ENCODE measurements at places on chromosomes 3 and 15. TPM values are rescaled to one million over a fixed set of nuclear protein-coding genes. Genes with fewer than 3 reads are reported as not detected.

PSMA4 gene
- 285 TPM for total RNA-seq

SLC9C1 gene
- total RNA-seq: 0.23 TPM

SCG5 gene
- 0.84 TPM for total RNA-seq

PRC1 gene
- 142 TPM for total RNA-seq

GORASP1 gene
- total RNA-seq: 42.2 TPM

KCTD6 gene
- total RNA-seq: 9.2 TPM

ETV5 gene
- 18.6 TPM for total RNA-seq

PCOLCE2 gene
- 1.1 TPM for total RNA-seq

FRMD5 gene
- 17.4 TPM for total RNA-seq

CDC25A gene
- total RNA-seq: 35.5 TPM

TRPC1 gene
- 8.3 TPM for total RNA-seq

FEM1B gene
- 41.0 TPM for total RNA-seq

DNA sequence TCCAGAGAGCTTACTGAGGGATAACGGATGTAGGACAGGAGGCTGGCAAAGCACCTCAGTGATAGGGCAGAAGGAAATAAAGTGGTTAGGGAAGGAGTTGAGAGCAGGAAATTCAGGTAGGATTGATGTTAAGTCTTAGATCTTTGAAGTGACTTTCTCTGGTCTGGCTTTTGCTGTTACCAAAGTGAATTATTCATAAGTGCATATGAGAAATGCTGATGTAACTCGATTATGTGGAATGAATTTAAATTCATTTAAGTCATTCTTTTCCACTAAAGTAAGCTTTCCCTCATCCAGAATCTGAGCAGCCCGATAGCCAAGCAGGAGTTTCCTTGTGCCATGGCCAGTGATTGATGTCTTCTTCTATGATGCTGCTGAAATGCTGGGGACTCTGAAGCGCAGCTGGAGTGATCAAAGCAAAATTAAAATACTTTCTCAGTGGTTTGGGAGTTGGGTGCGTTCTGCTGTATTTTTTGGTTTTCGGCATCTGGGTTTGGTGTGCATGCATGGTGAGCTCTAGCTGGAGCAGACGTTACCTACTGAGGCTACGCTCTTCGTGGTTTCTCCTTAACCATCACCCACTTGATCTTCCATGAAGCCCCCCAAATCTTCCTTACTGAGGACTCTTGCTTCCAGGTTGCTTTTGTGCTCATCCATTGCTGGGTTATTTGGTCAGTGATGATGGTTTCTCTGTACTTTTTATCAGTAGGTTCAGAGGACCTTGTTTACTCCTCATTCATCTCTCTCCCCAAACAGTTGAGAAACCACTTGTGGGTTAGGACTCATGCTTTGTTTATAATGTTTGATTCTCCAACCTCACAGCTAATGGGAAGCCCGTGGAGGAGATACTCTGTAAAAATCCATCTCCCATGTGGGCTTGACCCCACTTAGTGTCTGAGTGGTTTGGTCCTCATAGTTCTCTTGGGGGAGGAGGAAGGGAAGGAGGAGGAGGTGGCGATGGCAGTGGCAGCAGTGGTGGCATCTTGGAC lies 72.5 kb downstream of the IGF1R start:
- DNase-seq: no peak

GRCh38 chr3:113354307-113354706 lies 87.0 kb downstream of the CFAP44 start:
- DNase-seq: no peak

DNA sequence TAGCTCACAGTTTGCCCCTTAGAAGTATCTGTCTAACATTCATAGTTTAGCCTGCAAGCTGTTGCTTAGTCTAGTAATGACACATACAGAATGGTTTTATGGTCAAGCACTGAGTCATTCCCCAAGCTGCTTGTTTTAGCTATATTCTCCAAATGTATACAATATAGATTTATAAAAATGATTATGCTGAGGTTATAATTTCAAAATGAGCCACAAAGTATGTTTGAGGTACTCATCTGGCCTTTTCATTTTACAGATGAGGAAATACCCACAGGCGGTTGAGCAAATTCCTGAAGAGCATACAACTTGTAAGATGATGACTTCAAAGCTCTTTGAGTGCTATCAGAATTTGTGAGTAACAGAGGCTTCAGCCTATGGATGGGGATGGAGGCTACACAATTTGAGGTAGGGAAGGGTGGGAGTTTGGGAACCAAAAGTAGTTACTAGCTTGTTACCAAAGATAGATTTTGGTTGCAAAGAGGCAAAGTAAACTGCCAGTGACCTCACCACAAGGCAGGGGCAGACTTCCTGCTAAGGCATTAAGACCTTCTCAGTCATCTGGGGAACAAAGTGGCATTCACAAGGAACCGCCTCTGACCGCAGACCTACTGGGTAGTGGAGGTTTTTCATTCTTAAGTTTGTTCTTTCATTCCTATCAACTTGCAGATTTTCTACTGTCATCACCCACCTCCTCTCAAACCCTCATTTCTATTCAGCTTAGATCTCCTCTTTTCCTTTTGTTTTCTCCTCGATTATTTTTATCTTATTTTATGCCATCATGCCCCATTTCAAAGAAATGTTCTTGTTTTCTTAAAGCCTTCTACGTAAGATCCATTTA lies 257.2 kb upstream of the NECTIN3 start:
- no peak for DNase-seq

DNA sequence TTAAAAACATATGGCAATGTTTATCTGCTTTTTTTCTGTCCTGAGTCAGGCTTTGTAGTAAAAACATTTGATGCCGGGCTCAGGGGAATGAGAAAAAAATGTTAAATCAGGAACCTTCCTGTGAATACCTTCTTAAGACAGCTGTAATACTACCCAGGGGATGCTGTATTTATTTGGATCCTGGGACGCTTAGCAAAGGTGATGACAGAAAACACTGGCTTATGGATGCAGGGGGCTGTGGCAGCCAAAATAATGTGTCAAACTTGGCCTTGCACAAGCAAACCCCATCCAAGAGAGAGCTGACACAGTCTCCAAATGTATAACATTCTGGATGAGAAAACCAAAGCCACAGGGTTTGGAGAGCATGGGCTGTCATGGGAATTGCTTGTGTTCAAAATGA lies 438.2 kb upstream of the PROK2 start:
- DNase-seq: no peak

DNA sequence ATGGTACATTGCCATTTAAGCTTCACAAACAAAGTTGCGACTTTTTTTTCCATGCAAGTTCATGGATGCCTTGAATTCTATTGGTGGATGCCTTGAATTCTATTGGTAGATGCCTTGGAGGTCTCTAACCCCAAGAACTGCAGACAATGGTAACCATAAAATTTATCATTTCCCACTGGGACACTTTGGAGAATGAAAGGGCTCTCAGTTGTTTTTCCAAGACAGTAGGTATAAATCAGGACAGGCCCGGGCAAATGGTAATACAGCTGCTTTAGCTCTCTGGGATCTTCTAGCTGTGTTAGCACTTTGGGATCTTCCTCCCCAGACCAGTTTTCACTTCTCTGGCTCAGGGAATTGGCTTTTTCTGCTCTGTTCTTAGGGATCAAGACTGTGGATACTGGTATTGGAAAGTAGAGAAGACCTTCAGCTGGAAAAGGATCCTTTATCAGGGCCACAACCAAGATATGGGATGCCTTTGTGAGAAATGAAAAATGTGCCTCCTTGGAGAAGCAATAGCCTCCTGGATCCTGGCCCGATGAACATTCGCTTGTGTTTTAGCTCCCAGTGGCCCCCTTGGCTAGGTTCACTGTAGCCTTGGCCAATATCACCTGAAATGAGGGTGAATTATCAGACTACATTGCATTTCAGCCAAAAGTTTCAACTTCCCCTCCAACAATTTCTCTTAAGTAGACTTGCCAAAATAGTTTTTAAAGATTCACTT lies 8.3 kb downstream of the LRRC3B start:
- no peak for DNase-seq

GRCh38 chr3:107752202-107752990 lies 229.6 kb downstream of the BBX start:
- no peak for DNase-seq

GRCh38 chr15:64731805-64732151 lies 43.6 kb downstream of the RBPMS2 start:
- DNase-seq: no peak

GRCh38 chr3:49607796-49608195 lies 53.5 kb downstream of the BSN start:
- DNase-seq: no peak

GRCh38 chr15:61097852-61098251 lies 131.2 kb downstream of the RORA start:
- DNase-seq: no peak

GRCh38 chr3:78905700-78906099 lies 862.1 kb downstream of the ROBO1 start:
- DNase-seq: no peak

GRCh38 chr3:37054370-37054769 lies 61.1 kb downstream of the MLH1 start:
- DNase-seq: no peak

- DNase-seq: no peak
Measured at GRCh38 chr3:30170681-30171438, 435.5 kb upstream of the TGFBR2 start.

GRCh38 chr3:46214751-46215352 lies 6.7 kb upstream of the CCR1 start:
- DNase-seq: no peak

DNA sequence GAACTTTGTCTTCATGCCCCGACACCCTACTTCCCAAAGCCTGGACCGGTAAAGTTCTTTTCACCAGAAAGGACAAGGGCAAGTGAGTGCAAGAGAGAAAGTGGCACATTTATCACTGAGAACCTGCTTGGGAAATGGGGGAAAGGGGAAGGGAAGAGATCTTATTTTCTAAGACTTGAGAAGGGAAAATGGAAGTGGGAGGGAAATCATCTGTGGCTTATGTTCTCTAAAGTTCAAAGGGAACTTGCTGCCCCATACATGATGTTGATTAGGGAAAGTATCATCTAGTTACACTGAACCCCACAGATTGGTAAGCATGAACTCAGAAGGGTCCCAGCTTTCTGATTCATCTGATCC lies 199.5 kb upstream of the LPP start:
- no peak for DNase-seq

DNA sequence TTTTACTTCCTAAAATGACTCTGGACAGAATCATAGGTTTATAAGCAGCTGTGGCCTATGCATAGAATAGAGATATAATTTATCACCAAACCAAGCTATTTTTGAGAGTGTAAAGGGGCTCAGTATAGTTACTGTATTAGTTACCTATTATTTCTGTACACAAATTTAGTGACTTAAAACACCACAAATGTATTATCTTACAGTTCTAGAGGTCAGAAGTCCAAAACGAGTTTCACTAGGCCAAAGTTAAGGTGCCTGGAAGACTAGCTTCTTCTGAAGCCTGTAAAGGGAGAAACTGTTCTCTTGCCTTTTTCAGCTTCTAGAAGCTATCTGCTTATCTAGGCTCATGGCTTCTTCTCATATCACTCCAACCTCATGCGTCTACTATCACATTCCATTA lies 30.1 kb downstream of the CCDC54 start:
- DNase-seq: no peak

GRCh38 chr3:150061288-150062024 lies 90.8 kb upstream of the PFN2 start:
- no peak for DNase-seq

DNA sequence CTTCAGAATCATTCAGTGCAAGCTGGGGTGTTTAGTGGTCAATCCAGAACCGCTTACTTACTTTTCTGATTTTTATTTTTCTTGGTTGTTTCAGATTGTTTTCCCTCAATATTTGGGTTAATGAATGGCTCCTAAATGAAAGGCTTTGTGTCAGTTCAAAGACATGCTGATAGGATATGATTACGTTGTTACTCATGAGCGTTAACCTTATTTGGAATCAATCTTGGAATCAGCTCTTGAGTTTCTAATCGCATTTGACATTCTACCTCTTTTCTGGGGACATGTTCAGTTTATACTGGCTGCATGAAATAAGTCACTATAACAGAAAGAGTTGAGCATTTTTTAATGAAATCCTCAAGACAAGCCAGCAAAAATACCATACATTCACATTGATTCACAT lies 50.2 kb downstream of the ATP11B start:
- DNase-seq: no peak

DNA sequence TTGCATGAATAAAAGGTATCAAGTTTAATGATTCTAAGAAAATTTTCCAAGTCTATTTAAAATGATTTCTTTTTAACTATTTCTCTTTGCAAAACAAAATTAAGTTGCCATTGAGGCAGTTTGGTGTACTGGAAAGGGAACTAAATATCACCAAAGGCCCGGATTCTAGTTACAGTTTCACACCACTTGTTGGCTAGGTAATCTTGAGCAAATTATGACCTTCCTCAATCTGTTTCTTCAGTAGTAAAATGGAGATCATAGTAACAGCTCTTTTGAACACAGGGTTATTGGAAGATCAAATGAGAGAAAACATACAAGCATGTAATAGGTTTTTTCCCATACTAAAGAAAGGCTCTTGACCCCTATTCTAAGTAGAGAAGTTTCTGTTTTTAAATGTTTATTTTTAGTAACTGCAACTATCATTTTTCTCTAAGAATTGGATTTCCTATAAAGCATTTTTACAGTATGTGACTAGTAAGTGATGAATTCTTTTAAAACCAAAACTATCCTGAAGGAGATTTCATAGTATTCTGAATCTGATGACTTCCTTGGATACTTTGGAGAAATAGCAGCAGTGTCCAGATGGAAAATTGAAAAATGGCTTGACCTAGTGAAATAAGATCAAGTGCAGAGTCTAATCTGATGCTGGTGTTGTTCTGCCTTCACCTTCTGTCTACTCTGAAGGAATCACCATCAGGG lies 15.7 kb downstream of the SCAANT1 start:
- DNase-seq: no peak

DNA sequence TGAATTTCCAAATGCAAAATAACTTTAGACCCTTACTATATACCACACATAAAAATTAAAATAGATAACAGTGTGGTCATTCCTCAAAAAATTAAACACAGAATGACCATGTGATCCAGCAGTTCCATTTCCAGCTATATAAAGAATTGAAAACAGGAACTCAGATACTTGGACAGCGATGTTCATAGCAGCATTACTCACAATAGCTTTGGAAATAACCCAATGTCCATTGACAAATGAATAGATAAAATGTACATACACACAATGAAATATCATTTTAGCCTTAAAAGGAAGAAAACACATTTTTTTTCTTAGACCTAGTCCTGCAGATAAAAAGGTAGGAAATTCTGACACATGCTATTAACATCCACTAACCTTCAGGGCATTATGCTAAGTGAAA lies 26.7 kb downstream of the RAD51 start:
- no peak for DNase-seq

DNA sequence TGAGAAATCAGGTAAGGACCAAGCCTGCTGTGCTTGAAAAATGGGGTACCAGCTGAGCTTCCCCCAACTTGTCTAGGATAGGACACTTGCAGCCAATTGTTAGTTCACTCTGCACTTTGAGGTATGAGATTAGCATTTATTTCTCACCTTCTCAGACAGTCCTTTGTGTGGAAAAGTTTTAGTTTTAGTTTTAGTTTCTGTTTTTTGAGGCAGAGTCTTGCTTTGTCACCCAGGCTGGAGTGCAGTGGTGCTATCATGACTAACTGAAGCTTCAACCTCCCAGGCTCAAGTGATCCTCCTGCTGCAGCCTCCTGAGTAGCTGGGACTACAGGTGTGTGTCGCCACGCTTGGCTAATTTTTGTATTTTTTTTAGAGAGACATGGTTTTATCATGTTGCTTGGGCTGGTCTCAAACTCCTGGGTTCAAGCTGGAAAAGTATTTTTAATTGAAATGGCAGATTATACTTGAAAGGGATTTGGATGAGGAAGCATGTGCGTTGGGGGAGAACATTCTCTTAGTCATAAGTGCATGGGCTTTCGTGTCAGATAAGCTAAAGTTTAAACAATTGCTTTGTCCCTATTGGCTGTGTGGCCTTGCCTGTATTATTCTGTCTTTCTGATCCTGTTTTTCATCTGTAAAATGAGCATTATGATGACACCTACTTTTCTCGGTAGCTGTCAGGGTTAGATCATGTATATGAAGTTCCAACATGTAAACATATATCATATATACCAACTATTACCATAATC lies 25.2 kb upstream of the CCK start:
- no peak for DNase-seq
